ENCODE measurements at places on chromosomes 5 and 9.

- no peak for DNase-seq
These were observed 118.3 kb downstream of the FBXO4 start for GRCh38 chr5:42043400-42043799.

GRCh38 chr5:78566747-78567425 lies 81.7 kb downstream of the LHFPL2 start:
- no peak for DNase-seq

DNA sequence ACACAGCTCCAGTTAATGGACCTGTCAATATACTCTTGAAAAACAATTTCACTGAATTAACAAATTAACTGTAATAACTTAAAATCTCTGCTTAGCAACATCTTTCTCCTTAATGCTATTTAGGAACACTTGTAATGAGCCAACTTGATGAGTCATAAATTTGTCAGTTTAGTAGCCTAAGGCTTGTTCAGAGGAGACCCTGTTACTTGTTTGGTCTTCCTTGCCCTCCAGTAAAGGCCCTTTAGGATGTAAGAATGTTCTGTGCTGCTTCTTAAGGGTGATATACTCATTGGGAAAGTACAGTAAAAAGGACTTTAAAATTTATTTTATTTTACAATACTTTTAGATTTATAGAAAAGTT lies 11.4 kb upstream of the MATR3 start:
- DNase-seq, result peak; percentile 21

DNA sequence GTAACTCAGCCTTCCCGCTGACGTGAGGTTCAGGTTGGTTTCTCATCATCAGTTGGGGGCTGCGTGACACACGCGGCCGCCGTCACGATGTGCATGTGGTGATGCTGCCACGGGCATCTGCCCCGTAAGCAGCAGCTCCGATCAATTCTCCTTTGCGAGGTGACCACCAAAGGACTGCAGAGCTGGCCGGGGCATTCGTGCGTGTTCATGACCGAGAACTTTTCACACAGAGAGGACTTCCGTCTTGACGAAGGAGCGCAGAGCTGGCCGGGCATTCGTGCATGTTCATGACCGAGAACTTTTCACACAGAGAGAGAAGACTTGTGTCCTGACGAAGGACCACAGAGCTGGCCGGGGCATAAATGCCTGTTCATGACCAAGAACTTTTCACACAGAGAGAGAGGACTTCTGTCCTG lies 3.8 kb upstream of the LCN1 start:
- DNase-seq, result no peak

DNA sequence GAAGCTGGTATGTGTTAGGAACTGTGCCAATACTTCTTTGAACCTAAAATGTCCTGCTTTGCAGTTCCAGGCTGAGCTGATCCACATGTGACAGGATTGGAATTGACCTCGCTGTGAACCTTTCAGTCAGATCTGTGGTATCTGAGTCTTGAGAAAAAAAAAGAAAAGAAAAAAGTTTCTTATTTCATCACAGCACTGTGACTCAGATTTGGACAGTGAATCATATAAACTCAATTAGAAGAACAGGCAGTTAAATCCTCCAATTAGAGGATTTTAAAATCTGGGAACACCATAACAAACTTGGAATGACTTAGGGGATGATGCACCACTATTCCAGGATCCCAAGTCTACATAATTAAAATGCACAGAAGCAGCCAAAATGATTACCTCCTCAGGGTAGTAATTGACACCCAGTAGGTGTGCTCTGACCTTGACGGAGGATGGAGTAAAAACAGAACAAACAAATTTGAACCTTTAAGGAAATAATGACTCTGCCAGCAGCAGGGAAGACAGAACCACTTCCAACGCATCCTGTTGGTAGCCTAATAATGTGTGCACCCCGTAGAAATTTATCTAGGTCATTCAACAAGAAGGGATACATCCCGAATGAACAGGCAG lies 57.8 kb upstream of the RAI14 start:
- DNase-seq, result no peak

DNA sequence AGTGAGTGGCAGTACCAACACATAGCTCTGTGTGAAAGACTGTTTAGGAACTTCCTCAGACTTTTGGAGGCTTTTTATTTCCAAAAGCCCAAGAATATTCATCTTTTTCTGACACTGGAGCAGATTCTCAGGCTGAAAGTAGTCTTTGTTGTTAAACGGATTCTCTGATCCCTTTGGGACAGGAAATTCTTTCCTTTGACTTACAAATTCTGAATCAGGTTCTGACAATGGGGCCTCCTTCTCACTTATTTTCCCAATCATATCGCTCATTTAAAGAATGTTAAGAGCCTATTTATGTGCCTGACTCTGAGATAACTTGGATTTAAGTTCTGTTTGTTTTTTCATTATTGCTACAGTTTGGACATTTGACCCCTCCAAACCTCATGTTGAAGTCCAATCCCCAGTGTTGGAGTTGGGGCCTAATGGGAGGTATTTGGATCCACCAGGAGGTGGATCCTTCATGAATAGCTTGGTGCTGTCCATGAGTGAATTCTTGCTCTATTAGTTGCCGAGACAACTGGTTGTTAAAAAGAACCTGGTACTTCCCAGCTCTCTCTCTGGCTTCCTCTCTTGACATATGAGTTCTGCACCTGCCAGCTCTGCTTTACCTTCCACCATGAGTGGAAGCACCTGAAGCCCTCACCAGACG lies 4.1 kb upstream of the ADGRV1 start:
- DNase-seq, result no peak

DNA sequence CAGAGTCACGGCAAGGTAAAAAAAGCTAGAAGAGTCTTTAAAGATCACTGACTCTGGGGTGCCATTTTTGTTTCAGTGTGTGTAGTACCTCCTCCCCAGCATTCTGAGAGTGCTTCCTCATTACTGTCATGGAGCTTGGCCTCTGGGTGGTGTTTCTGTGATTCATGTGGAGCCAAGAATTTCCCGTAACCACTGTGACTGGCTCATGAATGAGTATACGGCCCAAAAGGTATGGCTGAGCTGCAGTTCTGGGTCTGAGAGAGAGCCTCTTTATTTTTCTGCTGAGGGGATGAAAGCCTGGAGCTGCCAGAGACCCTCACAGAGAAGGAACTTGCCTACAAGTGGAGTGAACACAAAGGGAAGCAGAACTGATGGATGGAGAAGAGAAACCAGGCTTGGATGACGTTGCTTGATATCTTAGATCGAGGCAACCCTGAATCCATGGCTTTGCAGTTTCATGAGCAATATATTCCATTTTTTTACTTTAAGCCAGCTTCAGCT lies 85.6 kb downstream of the PTTG1 start:
- peak; percentile 34 for DNase-seq

DNA sequence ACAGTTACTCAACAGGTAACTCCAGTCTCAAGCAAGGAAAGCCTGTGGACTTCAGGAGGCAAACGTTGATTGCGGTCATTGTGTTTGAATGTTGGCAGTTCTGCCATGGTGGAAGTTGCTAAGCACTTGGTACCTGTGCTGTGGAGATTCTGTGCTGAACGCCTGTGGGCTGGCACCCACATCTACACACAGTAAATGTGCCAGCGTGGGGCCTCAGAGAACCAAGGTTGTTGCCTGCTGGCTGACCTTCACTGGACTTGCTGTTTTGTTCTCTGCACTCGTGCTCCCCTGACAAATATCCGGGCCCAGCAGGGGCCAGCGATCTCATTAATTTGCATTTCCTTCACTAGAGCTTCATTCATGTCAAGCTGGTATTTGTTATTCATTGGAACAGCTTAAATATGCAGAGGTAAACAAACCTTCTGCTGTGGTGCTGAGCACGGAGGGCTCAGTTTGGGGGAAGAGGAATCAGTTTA lies 141.8 kb downstream of the PRKACG start:
- no peak for DNase-seq

DNA sequence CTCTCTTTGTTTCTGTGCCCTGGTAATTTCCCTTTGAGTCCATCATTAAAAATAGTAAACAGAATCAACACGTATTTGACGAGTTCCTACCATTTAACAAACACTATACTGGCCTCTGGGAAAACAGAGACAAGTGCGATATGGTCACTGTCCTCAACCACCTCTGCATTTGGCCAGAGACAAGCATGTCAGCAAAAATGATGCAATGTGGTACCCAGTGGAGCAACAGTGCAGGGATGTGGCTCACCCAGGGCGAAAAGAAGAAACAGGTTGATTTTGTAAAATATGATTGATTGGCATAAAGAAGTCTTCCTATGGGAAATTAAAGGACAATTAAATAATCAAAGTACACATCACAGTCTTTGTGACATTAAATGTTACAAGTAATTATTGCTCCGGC lies 99.1 kb downstream of the CFAP90 start:
- no peak for DNase-seq

All from lung microvascular endothelial cell (primary cell).